ENCODE measurements at places on chromosomes 6 and 20.

- no peak for DNase-seq
Observed at GRCh38 chr6:106973018-106973835, 1.3 kb downstream of the CD24 start.

DNA sequence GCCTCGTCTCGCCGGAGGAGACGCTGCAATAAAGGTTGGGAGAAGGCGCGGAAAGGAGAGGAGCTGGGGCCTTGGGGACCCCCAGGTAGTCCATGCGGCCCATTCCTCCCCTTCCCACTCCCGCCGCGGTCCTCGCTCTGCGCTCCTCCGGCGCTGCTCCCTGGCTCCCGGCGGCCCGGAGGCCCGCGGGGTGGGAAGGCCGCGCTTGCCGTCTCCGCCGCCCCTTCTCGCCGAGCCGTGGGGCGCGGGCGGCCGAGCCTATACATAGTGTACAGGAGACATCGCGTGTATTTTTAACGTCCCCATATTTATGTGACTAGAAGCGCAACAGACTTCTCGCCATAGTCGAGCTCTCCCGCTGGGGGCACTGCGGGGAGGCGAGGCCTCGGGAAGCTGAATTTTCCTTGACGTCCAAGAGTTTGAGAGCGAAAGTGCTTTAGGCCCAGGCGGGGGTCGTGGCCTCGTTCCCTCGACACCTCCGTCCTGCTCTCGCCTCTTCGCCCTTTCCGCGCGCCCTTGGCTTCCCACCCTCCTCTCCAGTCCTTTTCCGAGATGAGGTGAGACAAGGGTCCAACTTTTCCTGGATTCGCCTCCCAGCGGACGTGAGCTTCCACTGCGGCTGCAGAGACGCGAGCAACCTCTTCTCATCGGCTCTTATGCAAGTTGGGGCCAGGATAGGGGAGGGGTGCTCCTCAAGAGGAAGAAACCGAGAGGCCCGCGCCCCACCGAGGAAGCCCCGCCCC lies 29.0 kb downstream of the SLC12A5 start:
- DNase-seq: peak; percentile 92

- peak; percentile 54 for DNase-seq
Observed at GRCh38 chr6:153511896-153512496, 380.9 kb upstream of the RGS17 start.

DNA sequence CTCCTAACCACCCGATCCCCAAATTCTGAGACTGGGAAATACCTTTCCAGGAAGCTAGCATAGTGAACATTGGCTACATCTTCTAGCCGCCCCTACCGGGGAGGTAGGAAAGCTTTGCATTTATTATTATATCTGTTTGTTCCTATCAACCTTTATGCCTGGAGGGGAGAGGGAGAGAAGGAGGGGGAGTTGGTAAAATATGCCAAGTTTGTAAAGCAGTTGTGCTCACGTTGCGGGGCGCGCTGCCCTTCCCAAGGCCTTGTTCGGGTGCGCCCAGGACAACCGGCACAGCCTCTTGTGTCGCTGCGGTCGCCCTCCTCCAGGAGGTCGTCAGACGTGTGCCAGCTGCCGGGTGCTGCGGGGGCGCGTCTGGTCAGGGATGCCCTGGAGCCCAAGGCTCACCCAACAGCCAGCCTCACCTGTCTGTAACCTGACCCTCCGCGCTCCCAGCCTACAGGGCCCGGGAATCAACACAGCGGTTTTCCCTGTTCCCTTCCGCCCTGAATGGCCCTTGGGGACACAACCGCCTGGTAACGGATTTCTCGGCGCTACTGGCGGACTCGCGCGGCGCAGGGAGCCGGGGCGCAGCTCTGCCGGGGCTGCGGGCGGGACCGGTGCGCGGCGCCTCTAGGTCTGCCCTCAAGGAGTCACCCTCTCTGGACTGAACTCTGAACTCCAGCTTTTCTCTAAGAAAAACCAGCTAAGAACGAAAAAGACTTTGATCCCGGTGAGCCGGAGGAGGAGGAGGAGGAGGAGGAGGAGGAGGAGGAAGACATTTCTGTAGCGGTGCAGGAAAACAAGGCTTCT lies 1.1 kb upstream of the OVOL2 start:
- peak; percentile 24 for DNase-seq

DNA sequence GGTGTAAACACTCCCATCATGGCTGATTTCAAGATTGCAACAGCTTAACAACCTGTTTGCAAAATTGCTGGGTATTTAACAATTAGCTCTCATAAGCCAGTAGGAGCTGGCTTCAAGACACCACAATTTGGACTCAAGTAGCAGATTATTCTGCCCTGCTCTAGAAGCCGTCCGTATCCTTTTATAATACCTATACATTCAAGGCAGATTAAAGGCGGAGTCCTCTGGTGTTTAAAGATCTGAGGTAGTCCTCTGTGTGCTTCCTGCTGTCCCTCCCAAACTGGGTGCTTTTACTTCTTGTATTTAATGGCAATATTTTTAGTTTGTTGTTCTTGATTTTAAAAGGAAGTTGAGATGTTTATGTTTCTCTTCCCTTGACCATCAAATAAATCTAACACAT lies 62.2 kb upstream of the SOX4 start:
- DNase-seq: peak; percentile 7

- no peak for DNase-seq
Observed at GRCh38 chr20:16944745-16945144, 196.6 kb downstream of the OTOR start.

GRCh38 chr6:10166031-10166430 lies 248.8 kb downstream of the TFAP2A start:
- peak; percentile 33 for DNase-seq

- DNase-seq: no peak
Observed at GRCh38 chr20:20603339-20603990, 109.0 kb downstream of the RALGAPA2 start.

DNA sequence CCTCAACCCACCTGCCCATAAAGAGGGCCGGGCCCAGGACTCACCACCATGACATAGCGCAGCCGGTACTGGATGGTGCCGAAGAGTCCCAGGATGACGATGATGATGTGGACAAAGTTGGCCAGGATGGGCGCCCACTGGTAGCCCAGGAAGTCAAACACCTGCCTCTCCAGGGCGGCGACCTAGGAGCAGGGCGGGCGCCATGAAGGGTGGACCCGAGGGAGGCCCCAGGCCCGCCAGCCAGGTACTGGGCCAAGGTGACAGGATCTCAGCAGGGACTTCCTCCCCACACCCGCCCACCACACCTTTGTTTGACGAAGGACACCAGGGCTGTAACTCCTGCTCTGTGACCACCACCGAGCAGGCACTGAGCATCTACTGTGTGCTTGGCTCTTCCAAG lies 4.4 kb downstream of the NKAIN4 start:
- no peak for DNase-seq

DNA sequence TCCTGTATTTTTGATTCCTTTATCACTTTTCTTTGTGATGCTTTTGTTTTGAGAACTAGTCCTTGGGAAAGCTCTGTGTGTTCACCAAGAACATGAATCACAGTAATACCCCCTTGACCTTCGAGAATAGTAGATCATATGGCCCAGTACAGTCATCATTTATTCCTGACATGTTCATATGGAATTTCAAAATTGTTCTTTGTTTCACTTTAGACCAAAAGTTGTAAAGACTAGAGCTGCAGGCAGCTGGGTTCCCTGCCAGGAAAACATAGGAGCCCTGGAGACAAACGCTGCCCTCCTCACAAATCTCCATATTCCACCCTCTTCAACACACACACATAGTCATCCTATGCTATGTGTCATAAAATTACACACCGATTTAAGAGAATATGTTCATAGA lies 621.2 kb upstream of the EYS start:
- no peak for DNase-seq

DNA sequence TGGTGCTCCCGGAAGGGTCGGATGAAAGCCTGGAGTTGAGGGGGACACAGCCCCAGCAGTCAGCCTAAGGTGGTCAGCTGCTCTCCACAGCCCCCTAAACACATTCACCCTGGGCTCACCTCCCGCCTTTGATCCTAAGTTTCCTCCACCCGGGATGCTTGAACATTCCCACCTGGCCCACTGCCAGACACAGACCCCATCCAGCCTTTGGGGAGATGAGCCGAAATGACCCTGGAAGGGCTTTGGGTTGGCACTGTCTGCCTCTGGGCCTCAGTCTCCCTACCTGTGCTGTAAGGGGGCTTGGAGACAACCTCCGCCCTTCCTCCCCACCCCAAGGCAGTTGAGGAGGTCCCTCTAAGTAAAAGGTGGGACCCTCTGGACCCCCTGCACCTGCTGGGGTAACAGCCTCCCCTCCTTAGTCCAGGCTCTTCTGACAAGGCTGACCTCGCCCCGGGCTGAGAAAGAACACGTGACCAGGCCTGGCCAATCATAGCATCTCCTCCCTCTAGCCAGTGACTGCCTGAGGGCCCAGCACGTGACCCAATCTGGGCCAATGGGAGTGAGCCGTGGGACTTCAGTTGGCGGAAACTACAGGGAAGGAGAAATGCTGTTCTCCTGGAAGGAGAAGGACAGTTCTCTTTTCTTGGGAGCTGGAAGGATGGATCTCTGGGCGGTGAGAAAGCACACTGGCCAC lies 16.9 kb upstream of the UBE2V1 start:
- DNase-seq: no peak

GRCh38 chr6:30326526-30327231 lies at the start of gene TRIM39:
TRIM39 (plus strand) TSS chr6:30326927; CDS start chr6:30329318, 2,391 bp downstream.
- DNase-seq: peak; percentile 88

GRCh38 chr20:50085481-50086365 lies 27.2 kb downstream of the UBE2V1 start:
- DNase-seq: peak; percentile 88

Data from NB4 (cell line).